CD4-positive, alpha-beta T cell treated with Interleukin-17A for 4 hours (primary cell): ENCODE measurements at places on chromosomes 1 and 21.

- no peak for DNase-seq
Measured at GRCh38 chr1:112905395-112906149, 50.4 kb downstream of the SLC16A1 start.

- DNase-seq = no peak
Measured at GRCh38 chr21:37848721-37849490, 67.4 kb downstream of the KCNJ6 start.

- no peak for DNase-seq
Measured at GRCh38 chr1:104195395-104195794, 445.7 kb downstream of the AMY1C start.

- DNase-seq = peak; percentile 54
Measured at GRCh38 chr1:234845097-234845660, 235.2 kb upstream of the IRF2BP2 start.

- DNase-seq = no peak
Measured at GRCh38 chr1:187157115-187157514, 328.4 kb downstream of the PLA2G4A start.

DNA sequence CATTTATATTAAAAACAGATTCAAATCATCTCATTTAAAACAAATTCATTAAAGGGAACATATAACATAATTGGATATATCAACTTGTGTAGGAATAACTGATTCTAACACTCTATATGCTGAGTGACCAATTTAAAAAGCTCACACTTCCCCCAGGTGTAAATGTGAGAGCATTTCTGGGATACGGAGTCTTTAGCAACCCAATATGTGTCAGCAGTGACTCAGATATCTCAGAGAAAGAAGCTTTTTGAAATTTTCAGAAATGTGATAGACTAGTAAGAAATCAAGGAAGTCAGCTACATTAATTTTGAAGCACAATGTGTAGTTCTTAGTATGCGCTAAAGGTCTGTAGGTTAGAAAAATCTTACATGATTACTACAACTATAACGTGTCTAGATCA lies 87.9 kb upstream of the SERTAD4 start:
- no peak for DNase-seq

DNA sequence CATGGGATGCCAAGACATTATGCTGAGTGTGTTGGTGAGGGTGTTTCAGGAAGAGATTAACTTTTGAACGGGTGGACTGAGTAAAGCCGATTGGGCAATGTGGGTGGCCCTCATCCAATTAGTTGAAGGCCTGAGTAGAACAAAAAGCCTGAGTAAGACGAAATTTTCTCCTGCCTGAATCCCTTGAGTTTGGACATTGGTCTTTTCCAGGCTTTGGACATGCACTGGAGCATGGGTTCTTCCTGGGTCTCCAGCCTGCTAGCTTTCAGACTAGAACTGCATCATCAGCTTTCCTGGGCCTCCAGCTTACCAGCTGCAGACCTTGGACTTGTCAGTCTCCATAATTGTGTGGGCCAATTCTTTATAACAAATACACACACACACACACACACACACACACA lies 63.6 kb downstream of the NIBAN1 start:
- no peak for DNase-seq

DNA sequence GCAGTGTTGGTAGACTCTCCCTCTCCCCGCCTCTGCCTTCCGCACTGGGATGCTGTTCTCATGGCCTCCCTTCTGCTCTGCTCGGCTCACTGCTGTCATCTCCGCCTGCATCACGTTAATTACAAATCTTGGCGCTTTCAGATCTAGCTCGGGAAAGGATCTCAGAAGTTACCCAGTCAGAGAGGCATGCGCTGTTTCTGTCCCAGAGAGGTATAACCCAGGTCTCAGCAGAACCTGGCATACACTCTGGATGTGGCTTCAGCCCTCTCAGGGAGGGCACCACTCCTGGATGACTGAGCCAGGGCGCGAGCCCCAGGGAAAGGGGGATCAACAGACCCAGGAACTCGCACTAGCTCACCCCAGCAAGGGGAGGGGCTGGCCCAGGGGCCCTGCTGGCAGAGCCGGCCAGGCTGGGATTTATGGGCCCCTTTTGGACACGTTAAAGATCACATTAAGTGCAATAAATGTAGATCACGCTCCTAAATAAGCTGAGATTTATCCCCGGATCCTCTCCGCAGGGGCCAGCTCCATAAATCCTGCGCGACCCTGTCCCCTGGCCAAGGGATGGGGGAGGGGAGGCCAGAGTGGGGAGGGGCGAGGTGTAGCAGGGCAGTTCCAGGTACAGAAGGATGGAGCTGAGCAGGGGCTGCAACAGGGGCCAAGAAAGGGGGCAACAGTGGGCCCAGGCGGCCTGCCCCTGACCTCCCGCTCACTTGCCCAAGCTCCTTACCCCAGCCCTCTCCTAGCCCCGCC lies 101.3 kb upstream of the ZBTB40 start:
- no peak for DNase-seq

GRCh38 chr21:29989634-29990234 lies 49.9 kb upstream of the GRIK1 start:
- DNase-seq = no peak

- no peak for DNase-seq
Measured at GRCh38 chr1:81380436-81380835, 420.3 kb upstream of the ADGRL2 start.

DNA sequence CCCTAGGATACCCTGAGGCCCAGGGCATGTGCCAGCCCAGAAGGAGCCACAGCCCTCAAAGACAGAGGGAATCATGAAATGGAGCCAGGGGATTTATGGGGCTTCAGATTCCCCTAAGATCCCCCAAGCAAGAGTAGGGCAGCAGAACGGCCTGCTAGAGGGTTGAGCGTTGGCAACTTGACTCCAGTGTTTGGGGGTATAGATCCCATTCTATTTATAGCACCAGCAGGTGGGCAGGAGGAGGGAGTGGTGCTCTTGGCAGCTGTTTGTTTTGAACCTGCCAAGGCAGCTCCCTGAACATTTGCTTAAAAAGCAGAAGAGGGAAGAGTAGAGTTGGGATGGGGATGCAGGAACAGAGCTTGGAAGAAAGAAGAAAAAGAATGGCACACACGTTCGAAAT lies 33.7 kb downstream of the GLUL start:
- DNase-seq = no peak

GRCh38 chr1:235822685-235823084 lies 44.0 kb downstream of the LYST start:
- DNase-seq = no peak

DNA sequence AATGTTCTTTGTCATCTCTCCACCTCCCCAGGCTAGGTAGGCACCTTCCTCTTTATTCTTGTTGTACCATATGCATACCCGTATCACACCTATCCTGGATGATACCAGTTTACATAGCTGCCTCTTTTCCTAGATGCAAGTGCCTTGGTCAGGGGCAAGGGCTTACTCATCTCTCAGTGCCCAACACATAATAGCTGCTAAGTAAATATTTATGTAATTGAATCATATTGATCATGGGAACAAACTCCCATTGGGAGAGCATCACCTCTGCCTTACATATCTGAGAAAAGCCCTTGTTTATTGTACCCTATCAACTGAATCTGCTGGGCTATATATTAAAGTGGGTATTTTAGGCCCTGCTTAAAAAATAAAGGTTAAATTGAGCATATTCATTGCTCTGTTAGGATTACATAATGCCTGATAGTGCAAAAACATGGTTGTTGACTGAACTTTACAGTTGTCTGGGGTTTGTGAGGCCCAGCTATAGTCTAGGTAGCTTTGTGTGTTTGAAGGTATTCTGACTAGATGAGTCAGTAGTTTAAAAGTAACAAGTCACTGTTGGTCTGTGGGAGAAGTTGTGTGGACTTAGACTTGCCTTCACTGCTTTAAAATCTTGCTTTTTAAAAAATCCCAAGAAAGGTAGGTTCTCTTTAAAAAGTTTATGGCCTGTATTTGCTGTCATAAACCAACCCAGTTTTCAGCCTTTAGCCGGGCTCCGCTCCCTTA lies 82.6 kb downstream of the OLFML2B start:
- no peak for DNase-seq

DNA sequence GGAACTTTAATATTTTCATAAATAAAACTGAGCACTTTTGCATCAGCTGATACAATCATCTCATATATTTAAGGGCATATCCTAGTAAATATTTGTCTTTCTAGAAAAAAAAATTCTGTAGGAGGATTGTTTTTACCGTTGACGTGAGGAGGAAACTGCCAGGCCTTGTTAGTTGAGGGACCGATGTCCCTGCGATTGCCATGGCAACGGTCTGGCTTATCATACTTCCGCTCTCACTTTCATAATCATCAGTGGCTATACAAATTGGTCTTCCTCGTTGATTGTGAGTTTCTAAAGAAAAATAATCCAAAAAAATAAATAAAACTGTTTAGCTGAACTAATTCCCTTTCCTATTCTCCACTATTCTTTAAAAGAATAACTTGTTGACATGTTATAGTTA lies 69.3 kb upstream of the ANGPTL3 start:
- peak; percentile 3 for DNase-seq

GRCh38 chr1:96164053-96164452 lies 557.5 kb upstream of the PTBP2 start:
- DNase-seq = no peak

DNA sequence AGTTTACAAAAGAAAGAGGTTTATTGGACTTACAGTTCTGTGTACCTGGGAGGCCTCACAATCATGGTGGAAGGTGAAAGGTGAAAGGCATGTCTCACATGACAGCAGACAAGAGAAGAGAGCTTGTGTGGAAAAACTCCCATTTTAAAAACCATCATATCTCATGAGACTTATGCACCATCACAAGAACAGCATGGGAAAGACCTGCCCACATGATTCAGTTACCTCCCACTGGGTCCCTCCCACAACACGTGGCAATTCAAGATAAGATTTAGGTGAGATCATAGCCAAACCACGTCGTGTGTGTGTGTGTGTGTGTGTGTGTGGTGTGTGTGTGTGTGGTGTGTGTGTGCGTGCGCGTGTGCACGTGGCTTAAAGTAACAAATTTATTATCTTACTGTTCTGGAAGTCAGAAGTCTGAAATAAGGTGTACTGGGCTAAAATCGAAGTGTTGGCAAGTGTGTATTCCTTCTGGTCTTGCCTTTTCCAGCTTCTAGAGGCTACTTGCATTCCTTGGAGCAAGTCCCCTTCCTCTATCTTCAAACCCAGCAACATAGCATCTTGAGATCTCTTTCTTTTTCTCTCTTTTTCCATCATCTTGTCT lies 48.1 kb upstream of the MPC2 start:
- DNase-seq = peak; percentile 3

- DNase-seq = no peak
Measured at GRCh38 chr1:51570063-51570710, 46.7 kb upstream of the OSBPL9 start.

GRCh38 chr1:171566467-171566866 lies 55.6 kb upstream of the MYOCOS start:
- DNase-seq = no peak

GRCh38 chr1:41222496-41222895 lies 19.6 kb downstream of the SCMH1 start:
- no peak for DNase-seq

DNA sequence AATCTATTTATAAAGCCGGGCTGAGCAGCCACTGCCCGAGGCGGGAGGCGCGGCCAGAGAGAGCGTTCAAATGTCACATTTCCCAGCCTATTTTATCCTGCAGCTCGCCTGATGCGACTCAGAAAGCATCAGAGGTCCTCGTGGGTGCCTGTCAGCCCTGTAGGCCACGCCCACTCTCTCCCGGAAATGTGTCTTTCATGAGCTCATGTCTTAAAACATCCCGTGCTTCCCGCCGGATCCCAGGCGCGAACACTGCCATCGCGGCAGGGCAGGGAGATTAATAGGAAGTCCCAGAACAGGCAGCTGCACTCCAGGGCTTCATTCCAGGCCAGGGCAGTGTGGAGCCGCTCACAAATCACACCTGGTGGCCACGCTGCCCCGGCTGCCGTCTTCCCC lies 117.5 kb downstream of the PRDM16 start:
- no peak for DNase-seq

- DNase-seq = no peak
Measured at GRCh38 chr1:65175171-65176055, 27.4 kb downstream of the AK4 start.
